T1000 (cell line): ENCODE measurements at places on chromosomes 6 and 20.

- DNase-seq: no peak
Observed at GRCh38 chr6:138814179-138814834, 18.4 kb downstream of the ECT2L start.

GRCh38 chr20:63668351-63668750 is 10.2 kb downstream of the RTEL1 start:
- no peak for DNase-seq

DNA sequence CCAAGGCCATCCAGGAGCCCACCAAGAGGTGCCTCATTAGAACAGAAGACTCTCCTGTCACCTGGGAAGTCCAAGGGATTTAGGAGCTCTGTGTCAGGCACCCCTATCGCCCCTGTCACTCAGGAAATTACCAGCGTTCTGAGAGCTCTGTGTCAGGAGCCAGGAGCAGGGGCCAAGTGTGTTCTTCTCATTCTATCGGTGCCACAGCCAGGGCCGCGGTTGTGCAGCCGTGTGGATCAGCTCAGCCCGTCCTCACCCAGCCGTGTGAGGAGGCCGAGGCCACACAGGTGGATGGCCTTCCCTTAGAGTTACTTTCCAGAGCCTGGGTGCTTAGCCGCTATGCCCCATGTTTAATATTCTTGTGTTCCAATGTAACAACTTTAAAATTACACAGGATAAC is 9.8 kb downstream of the MTG2 start:
- no peak for DNase-seq

GRCh38 chr20:61570646-61571195 is 318.7 kb downstream of the CDH4 start:
- no peak for DNase-seq

GRCh38 chr20:62294516-62294915 is 8.3 kb upstream of the ADRM1 start:
- no peak for DNase-seq
